ENCODE measurements at places on chromosomes 5 and 9.

DNA sequence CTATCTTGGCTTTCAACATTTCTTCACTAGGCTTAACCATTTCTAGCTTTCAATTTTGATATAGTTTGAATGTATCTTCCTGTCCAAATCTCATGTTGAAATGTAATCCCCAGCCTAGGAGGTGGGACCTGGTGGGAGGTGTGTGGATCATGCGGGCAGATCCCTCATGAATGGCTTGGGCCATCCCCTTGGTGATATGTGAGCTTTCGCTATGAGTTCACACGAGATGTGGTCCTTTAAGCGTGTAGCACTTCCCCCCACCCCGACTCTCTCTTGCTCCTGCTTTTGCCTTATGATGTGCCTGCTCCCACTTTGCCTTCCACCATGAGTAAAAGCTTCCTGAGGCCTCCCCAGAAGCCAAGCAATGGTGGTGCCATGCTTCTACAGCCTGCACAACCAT is 40.6 kb downstream of the PHAX start:
- DNase-seq: no peak

GRCh38 chr9:5536684-5537083 is 26.4 kb downstream of the PDCD1LG2 start:
- DNase-seq: no peak

DNA sequence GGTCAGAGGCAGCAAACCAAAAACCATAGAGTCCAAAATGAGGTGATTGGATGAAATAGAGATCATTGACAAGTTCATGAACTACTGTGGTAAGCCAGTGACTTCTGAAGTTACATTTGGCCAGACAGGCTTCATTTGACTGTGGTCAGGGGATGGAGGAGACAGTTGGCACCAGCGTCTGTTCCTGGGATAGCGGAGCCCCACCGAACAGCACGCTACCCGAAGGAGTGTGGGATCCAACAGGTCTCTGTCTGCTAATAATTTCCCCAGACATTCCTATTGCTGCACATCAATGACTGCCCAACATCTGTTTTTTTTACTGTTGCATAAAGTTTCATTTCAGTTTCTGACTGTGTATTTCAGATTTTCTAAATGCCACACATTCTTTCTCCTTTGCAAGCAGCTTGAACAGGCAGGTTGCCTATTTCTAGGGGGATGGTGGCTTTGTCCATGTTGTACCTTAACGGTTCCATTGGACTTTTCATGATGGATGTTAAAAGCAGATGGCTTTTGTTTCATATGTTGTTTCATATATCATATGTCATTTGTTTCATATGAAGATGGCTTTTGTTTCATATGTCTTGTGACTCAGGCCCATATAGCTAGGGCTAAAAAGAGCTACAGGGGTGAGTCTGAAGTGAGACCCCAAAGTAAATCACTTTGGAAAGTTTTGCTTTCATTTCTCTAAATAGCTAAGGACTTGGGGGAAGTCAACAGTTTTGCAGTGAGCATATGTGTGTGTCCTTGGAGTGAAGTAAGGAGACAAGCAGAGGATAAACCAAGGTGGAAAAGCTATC is 180.8 kb downstream of the GOLPH3 start:
- no peak for DNase-seq

DNA sequence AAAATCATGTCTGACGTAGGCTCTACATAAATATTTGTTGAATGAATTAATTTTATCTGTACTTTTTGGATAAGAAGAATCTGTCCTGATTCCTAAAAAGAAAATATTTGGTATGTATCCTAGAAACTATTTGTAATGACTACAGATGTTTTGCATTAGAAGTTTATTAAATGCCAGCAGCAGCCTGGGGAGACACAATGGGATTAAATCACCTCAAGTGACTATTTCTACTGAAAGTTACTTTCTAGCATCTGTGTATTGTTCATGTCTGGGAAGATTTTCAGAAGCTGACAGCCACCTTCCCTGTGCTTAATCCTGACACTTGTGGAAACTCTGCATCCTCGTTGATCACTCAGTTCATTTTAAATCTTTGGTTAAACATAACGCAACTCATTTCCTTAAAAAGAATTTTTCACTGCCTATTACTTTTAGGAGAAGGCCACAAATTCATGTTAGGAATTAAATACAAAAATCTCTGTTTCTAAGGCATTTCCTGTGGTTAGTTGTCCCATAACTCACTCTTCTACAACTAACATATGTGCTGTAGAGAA is 209.3 kb upstream of the PPP1R2B start:
- DNase-seq: no peak

DNA sequence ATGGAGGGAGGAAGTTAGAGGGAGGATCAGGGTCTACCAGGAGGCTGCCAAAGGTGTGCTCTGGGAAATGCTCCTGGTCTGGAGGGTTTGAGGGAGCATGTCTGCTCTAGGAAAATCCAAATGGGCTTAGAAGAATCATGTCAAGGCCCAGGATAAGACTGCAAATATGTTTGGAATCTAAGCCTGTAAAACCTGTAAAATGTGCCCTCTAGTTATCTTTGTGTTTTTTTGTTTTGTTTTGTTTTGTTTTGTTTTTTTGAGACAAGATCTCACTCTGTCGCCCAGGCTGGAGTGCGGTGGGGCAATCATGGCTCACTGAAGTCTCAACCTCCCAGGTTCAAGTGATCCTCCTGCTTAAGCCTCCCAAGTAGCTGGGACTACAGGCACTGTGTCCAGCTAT is 135.4 kb downstream of the FGF1 start:
- no peak for DNase-seq

DNA sequence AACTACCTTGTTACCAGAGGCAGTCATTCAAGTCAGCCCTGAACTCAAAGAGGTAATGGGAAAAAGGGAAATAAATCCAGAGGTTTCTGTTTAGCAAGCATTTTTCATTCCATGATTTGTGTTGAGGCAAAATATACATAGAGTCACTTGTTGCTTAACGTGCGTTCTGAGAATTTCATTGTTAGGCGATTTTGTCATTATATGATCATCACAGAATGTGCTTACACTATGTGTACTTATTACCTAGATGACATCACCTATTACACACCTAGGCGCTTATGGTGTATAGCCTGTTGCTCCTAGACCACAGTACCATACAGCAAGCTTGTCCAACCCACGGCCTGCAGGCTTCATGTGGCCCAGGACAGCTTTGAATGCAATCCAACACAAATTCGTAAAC is 36.2 kb downstream of the NUP214 start:
- no peak for DNase-seq

DNA sequence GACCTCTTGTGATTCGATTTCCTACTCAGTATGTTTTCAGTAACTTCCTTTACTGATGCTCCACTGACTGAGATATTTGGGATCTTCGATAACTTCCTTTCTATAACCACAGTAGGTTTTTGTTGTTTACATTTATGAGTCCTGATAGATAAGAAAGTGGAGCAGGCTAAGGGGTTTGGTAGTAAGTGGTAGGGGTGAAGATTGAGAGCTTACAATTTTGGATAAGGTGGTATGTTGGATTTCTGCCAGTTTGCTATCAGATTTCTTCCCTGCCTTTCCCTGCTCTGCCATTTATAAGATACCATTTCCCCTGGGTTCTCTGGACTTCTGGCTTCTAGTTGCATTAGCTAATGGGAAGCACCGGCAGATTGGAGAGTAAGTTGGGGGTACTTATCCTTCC is 7.9 kb upstream of the NDUFS4 start:
- DNase-seq: no peak

GRCh38 chr9:15104826-15105420 is 194.7 kb upstream of the FREM1 start:
- peak; percentile 33 for DNase-seq

DNA sequence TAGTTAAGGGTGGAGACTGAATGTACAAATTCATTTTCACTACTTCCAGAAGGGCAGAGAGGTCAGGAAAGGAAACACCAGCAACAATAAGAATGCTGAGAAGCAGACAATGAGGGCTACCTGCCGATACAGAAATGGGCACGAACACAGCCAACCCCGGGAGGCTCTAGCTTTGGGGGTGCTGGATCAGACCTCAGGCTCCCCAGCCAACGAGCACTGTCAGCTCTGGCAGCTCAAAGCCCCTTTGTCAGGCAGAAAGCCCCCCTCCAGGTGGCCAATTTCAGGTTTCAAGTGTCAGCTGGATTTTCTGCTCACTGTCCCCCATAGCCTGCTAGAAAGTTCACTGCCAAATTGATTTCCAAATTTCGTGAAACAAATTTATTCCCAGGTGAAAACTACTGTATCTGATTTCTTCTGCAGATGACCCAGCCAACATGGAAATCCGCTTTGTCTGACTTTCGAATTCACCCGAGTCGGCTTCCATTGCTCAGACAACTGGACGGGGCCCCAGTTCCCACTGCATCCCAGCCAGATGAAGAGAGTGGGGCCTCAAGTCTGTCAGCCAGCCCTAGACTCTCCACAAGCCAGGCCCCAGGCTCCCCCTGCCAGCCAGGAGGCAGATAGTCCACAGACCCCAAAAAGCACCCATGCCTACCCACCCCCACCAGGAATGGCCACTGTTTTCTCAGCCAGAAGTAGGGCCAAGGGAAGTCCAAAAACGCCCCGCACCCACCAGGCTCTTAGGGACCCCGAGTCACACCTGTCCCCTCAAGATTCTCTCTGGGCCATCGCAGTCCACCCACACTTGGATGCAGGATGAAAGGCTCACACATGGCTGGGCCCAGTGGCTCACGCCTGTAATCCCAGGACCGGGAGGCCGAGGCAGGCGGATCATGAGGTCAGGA is 96.5 kb upstream of the PHYKPL start:
- no peak for DNase-seq

- DNase-seq: no peak
Observed at GRCh38 chr5:54520940-54521339, 3.4 kb downstream of the SNX18 start.

DNA sequence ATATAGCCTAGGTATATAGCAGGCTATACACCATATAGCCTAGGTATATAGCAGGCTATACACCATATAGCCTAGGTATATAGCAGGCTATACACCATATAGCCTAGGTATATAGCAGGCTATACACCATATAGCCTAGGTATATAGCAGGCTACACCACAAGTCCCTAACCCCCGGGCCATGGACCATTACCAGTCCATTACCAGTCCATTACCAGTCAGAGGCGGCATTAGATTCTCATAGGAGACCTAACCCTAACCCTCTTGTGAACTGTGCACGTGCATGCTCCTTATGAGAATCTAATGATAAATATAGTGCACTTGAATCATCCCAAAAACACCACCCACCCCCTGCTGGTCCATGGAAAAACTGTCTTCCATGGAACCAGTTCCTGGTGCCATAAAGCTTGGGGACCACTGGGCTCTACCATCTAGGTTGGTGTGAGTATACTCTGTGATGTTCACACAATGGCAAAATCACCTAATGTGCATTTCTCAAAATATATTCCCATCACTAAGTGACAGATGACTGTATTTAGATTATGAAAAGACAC is 4.7 kb downstream of the PLIN2 start:
- DNase-seq: no peak

DNA sequence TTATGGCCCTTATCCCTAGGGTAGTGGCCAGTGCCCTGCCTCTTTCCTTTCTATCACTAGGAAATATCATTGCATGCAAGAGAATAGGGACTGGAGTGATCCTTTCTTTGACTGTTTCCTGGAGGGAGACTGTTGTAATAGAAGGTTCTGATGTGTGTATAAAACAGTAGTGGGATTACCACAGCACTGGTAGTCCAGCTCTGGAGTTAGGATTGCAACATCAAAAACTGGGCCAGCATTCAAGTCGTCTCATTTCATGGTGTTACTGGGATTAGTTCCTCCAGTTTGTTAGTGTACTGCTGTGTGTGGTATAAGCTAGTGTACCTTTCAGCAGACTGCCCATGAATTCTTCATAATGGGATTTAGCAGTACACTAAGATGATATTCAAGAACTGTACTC is 45.8 kb downstream of the KIAA1958 start:
- DNase-seq: no peak

DNA sequence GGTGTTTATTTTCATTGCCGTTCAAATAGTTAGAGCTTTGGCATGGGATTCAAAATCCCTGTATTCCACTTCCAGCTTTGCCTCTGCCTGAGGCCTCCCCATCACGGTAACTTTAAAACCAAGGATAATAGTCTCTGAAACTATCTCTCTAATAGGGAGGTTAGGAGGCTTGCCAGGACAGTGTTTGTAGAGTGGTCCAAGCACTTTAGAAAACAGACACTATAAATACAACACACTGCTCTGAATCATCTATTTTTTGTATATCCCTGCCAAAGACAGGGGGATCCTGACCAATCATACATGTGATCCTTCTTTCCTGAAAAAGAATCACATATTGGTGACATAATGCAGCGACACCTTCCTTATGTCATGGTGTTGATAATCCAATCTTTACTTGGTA is 326.8 kb downstream of the BNC2 start:
- DNase-seq: no peak

DNA sequence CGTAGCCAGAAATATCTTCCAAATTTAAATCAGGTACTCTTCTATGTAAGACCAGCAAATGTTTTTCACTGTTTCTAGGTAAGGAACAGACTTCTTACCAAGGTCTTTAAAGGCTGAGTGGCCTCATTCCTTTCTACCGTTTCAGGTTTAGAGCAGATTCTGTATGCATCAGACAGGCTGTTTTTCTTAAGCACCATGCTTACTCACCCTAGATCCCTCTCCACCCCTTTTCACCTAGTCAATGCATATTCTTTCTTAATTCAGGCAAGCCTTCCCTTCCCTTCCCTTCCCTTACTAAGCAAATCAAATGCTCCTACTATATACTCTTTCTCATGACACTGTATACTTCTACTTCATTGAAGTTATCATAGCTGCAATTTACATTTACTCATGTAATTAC is 70.7 kb downstream of the RFX3 start:
- DNase-seq: no peak

GRCh38 chr9:92059661-92060060 is 55.6 kb downstream of the SPTLC1 start:
- no peak for DNase-seq

- DNase-seq: no peak
Observed at GRCh38 chr5:130884023-130884422, 281.0 kb downstream of the HINT1 start.

GRCh38 chr9:120733190-120733589 is 18.9 kb upstream of the MEGF9 start:
- DNase-seq: no peak

DNA sequence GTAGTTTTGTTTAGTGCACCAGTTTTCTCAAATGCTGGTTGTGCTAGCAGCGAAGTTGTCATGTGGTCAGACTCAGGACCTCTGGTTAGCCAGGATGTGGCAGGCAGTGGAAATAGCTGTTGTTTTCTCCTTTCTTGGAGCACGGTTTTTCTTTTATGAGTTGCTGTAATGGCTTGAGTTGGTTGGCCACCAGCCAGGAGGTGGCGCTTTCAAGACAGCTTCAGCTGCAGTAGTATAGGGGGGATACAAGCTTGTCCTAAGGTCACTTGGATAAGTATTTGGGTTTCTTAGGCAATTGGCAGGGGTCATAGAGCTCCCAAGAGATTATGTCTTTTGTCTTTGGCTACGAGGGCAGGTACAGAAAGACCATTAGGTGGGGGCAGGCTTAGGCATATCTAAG is 274.2 kb upstream of the TARS1 start:
- DNase-seq: no peak

GRCh38 chr9:37531699-37532098 is 44.5 kb downstream of the FBXO10 start:
- DNase-seq: no peak

DNA sequence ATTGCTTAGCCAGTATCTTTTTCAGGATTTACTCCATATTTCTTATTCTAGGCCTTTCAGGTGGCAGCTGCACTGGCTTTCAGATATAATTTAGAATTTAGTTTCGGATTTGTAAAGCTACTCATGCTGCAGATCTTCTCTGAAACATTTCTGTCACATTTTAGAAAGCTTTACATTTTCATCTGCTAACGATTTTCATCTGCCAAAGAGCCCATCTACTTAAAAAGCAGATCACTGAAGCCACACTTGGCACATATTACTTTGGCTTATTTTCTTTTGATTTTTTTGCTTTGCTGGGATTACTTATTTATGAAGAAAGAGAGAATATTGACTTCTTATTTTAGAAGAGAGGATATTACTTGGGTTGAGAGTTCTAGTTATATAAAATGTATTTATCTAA is 98.2 kb downstream of the GHR start:
- DNase-seq: no peak

All from COR-L47 (cell line).